Hematopoietic multipotent progenitor cell treated with erythropoietin and hydrocortisone succinate and interleukin-3 and kit ligand, for 17 days (in vitro differentiated cells): ENCODE measurements at places on chromosomes 12 and 14.

DNA sequence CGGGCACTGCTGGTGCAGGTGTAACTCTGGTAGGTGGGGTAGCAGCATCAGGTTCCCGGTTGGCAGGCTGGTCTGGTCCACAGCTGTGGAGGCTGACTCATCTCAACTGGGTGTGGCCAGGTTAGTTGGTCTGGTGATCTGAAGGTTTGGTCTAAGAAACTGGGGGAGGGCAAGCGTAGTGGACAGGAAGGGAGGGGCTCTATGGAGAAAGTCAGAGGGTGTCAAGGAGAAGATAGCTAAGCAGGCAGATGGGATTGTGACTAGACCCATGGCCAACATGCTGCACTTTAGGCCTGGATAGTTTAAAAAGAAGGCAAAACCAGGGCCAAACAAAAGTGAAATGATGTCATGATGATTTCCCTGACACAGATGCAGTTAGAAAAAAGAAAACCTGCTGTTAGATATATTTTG is 7.9 kb downstream of the TRIM9 start:
- no peak for DNase-seq

- DNase-seq, result no peak
Measured at GRCh38 chr12:13347241-13348043, 150.9 kb downstream of the EMP1 start.

DNA sequence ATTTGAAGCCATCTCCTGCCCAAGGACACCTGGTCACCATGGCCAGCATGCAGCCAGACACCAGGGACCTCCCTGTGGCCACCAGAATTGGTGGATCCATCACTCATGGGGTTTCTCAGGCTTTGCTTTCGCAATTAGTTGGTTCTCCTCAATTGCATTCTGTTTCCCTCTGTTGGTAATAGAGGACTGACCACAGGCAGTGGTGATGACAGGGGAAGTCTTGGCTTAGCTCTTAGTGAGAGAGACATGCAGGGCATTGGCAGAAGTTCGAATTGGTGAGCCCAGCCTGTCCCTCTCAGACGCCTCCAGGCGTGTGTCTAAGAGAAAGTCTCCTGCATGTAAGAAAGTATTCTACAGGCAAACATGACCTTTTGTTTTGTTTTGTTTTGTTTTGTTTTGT is 21.3 kb downstream of the HCAR2 start:
- no peak for DNase-seq

DNA sequence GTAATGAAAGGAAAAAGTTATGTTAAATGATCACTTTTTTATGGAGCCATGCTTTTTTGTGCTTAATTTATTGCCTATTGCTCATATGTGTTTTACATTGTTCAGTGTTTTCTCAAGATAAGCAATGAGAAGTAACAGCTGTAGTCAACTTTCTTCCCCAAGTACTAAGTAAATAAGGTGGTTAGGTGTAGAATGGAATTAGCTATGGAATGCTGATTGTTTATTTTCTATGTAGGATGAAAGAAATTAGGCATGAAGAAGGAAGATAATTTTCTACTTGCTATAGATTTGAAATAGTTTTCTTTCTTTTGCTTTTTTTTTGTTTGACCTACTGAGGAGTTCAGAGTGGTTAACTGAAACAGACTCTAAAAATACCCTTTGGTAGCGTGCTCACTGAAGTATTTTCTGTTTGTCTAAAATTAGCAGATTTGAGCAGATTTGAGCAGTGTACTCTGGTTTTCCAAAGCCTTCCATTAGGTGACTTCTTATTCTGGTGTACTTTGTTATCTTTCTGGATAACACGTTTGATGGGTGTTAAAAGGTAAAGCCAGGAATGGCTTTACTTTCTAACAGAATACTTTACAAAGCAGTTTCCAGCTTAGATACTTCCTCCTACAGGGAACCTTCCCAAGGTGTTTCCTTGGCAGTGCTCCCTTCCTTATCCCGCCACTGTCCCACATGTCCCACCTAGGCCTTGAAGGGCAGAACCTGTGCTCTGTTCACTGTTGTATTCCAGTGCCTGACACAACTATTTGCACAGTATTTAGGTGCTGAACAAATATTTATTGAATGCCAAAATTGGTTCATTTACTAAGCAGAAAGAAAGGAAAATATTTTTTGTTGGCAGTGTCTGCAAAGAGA is 56.0 kb downstream of the RASSF3 start:
- no peak for DNase-seq

DNA sequence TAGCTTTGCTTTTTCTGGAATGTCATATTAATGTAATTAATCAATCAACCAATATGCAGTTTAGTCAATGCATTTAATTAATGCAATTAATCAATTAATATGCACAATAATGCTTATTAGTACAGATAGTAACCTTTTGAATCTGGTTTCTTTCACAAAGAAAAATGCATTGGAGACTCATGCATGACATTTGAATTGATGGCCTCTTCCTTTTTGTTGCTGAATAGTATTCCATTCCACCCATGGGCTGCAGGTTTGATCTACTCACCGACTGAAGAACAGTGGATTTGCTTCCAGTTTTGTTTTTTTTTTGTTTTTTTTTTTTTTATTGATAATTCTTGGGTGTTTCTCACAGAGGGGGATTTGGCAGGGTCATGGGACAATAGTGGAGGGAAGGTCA is 13.1 kb upstream of the GPR132 start:
- no peak for DNase-seq

DNA sequence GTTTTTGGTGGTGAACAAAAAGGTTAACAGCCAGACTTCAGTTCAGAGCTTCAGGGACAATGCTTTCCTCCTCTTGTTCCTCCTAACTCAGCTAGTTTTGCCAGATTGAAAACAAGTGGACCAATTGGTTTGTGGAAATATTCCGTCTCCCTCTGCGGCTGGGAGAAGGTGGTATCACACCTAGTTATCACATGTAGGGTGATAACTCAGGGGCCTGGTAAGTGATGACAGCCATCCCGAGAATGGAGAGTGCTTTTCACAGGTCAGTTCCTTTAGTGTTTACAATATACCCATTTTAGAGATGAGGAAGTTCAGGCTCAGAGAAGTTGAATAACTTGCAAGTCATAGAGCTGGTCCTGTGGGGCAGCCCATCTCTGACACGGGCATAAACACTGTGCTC is 60.7 kb upstream of the DICER1 start:
- no peak for DNase-seq

DNA sequence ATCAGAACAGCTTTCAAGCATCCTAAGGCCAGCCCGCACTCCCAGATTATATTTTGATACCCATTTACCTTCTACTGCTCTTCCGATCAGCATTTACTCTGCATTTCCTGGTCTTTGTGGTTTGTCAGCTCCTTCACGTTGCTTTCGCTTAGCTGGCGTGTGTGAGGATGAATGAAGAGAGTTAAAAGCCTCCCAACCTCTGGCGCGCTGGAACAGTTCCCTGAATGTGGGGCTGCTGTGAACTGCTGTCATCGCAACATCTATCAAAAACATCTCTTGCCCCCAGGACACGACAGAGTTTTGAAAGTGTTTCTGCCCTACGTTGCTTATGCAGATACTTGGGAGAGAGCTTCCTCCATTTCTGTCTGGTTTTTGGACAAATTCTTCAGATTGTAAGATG is 129.2 kb downstream of the KCNA5 start:
- DNase-seq, result no peak

DNA sequence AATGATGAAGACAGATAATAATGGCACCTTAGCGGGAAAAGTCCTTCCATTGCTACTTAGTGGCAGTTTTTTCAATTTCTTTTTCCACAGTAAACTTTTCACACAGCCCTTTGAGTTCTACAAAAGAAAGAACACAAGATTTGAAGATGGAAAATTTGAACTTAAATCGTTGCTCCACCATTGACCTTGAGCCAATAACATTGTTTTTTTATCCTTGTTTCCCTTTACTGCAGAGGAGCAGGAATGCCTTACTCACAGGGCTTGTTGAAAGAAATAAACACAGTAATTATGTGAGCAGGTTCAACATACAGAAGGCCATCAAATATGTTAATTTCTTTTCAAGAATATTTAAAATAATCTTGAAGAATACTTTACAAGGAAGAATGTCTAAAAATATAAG is 181.5 kb upstream of the KRR1 start:
- no peak for DNase-seq

DNA sequence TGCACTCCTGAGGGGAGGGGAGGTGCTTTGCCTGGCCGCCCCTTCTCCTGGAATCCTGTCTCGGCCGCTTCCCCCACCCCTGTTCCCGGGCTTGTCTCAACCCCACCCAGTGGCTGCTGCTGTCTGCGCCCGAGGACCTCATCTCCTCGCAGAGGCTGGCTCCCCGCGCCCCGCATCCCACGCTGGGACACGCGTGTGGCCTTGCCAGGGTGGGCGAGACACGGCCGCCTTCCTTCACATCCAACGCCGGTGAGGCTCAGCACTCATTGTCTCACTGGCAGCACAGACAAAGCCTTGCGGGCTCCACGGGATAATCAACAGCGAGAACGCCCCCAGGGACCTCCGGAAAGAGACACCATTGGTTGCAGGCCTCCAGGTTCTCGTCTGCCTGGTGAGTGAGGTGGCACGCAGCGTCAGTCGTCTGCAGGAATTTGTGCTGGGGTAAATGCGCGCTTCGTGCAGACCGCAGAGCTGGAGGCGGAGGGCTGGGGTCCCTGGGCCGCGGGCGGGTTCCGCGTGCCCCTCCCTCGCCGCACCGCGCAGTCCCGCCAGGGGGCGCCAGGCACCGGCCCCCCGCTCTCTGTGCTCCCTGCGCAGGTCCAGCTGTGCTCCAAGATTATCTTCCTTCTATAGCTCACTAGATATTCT is 26.8 kb downstream of the CCDC177 start:
- no peak for DNase-seq

DNA sequence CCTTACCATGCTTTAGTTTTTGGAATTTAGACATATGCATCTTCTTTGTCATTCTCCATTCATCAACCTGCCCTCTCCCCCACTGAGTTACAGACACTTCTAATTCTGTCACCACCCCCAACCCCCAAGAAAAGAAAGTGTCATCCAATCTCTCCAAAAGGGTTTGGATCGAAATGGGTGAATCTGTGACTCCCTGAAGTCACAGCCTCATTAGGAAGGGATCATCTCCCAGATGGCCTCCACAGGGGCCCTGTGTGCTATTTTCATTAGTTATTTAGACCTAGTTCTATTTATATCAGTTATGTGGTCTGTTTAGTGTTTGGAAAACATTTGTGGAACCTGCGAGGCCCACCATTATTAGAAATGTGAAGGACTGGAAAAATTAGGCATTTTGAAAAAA is 191.0 kb upstream of the ATP2B1 start:
- DNase-seq, result no peak

GRCh38 chr12:65602610-65603295 is 221.5 kb upstream of the HMGA2 start:
- peak; percentile 34 for DNase-seq

DNA sequence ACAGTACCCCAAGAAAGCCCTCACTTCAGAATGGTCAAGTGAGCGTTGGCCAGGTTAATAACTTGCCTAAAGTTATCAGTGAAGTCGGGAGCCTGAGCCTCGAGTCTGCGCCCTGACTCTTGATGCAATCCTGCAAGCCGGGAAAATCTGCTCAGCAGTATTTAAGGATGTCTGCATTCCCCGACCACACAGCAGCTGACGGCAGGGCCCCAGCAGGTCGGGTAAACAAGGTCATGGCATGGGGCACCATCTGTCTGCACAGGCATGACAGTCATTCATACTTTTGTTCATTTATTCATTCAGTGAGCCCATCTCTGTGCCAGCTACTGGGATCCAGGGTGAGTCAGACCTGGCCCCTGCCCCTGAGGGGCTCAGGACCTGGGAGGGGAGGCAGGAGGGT is 11.1 kb downstream of the ABCB9 start:
- DNase-seq, result no peak

DNA sequence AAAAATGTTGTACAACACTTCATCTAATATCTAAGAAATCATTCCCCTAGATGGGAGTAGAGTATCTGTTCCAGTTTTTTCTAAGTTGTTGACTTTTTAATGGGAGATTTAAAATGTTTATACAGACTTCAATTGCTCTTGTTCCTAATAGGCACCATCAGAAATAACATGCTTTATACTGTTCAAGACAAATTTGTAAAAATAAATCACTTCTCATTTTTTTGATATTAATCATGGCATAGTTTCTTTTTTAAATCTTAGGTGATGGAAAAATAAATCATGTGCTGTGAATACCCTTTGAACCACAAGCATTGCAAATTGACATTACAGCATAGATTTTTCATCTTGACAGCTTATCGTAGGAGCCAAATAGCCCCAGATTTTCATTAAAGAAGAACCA is 473.5 kb upstream of the MGAT4C start:
- DNase-seq, result no peak

GRCh38 chr14:63470962-63471793 is 72.0 kb downstream of the PPP2R5E start:
- DNase-seq, result no peak

DNA sequence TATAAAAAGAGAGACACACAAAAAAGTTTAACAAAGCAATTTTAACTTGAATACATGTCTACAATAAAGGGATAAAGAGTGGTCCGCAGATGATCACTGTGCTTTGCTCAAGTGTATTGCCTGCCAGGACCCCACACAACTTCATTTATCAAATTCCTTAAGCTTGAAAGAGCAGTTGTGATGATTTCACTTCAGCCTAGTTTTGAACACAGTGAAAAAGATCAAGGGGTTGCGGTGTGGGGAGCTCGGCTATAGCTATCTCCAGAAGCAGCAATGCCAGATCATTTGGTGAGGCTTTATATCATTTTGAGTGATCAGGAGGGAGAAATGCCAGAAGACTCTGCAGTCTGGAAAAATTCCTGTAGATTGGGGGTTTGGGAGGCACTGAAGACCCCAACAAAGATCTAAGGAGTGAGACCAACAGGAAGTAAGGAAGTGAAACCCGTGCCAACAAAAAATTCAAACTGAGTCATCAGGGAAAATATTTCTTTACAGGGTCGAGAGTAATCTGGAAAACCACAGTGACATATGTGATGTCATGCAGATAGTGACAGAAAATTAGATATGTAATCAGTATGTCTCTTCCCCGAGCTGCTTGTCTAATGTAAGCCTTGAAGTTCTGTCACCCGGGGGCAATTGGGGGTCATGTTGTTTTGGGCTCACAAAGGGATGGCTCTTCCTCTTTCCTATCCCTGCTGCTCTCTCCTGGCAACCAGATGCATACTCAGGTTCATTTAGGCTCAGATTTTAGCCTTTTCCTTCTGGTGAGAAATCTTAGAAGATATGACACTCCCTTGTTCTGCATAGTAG is 221.8 kb downstream of the MSRB3 start:
- DNase-seq, result no peak

DNA sequence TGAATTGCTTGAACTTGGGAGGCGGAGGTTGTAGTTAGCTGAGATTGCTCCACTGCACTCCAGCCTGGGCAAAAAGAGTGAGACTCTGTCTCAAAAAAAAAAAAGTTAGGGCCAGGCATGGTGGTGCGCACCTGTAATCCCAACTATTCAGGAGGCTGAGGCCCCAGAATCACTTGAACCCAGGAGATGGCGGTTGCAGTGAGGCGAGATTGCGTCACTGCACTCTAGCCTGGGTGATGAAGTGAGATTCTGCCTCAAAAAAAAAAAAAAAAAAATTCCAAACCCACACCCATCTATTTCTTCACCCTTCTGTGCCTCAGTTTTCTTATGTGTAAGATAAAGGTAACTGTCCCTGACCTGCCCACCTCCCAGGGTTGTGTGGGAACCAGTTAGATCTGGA is 11.0 kb upstream of the MLXIP start:
- no peak for DNase-seq

- DNase-seq, result no peak
Measured at GRCh38 chr14:44940211-44940610, 21.5 kb downstream of the KLHL28 start.
